Nucleus accumbens (tissue), 56 donors: ENCODE measurements at places on chromosomes 3 and 15.
A peak's percentile ranks its signal among the peaks of the same experiment; 100 is the strongest.

- no peak for DNase-seq
Observed at GRCh38 chr3:157529751-157530150, 26.5 kb upstream of the VEPH1 start.

- DNase-seq: no peak
Observed at GRCh38 chr3:48215019-48215418, 8.3 kb upstream of the CAMP start.

DNA sequence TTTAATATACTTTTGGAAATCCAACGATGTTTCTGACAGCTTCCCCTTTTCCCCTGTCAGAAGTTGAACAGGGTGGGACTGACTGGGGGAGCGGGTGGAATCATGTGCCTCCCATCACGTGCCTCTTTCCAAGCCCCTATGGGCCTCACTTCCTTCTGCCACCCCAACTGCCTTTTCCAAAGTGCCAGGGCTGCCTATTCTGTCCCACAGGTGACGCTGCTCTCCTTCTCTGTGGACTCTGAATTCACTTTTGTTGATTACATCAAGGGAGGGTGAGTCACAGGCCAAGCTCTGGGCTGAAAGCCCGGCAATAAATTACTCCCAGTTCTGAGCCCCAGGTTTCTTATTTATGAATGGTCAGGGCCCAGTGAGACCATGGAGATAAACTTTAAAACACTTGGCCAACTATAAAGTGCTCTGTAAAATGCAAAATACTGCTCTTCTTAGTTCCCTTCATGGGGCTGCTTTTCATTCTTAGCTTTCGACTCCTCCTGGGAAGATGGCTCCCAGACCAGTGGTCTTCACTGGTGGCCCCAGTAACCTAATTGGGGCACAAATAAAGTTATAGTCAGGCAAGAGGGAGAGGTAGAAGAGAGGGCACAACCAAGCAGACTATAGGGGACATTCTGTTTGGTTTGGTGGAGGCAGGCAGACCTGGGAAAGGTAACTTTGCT, 12.3 kb downstream of the CPNE9 start:
- DNase-seq: peak; percentile 18

DNA sequence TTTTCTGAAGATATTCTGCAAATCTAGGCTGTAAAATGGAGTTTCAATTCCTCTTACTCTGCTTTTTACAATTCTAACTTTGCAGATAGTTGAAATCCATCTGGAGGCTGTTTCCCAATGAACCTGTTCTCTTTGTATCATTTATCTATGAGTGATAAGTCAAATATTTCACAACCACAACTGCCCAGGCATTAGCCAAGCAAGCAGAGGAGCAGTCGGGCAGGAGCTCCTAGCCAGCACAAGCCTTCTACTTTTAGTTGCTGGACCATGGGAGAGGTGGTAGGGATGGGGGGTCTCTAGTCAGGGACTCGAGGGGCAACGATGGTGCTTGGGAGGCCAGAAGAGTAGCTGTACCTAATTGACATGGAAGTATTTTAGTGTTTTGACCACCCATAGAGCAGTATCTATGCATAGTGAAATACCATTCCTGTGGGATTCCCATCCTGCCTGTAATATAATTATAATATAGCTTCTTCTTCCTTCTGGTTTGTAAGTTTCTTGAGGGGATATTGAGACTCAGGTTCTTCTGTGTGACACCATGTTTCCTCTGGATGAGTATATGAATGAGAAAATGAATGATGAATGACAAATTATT, 353.5 kb upstream of the IL12A start:
- no peak for DNase-seq

GRCh38 chr3:31925271-31925630, 55.8 kb downstream of the OSBPL10 start:
- DNase-seq: no peak

- DNase-seq: no peak
Observed at GRCh38 chr3:128487813-128488635, 5.0 kb downstream of the GATA2 start.

GRCh38 chr15:35720984-35721383, 175.0 kb upstream of the DPH6 start:
- DNase-seq: no peak

DNA sequence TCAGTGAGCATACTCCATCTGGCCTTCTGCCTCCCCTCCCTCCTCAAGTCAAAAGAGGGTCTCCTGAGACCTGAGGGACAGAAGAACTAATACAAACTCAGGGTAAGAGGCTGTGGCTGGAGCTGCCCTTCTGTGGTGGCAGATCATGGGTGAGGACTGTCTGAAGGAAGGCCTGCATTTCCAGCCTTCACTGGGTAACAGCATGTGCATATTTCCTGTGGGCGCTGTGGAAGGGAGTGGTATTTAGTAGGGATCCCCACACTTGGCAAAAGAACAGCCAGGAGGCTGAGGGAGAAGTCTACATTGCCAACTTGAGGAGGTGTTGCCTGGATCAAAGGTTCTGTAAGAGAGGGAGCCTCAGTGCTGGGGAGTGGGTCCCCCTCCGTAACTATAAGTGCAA, 10.1 kb upstream of the ESYT3 start:
- DNase-seq: no peak

DNA sequence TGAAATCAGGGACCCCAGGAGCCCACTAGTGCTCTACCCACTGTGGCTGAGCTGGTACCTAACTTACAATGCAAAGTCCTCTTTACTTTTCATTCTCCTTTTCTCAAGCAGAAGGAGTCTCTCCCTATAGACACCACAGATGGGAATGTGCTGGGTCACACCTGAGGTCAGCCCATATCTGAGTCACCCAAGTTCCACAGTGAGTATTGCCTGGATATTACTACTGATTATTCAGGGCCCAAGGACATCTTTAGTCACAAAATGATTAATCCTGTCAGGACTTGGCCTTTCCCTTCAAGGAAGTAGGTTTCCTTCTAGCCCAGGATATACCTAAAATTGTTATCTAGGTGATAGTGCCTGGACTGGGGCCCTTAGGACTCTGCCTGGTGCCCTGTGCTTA, 1305.2 kb downstream of the SI start:
- DNase-seq: no peak

GRCh38 chr3:96319166-96319565, 495.2 kb upstream of the EPHA6 start:
- DNase-seq: no peak
